ENCODE measurements at places on chromosomes 6 and 20.

DNA sequence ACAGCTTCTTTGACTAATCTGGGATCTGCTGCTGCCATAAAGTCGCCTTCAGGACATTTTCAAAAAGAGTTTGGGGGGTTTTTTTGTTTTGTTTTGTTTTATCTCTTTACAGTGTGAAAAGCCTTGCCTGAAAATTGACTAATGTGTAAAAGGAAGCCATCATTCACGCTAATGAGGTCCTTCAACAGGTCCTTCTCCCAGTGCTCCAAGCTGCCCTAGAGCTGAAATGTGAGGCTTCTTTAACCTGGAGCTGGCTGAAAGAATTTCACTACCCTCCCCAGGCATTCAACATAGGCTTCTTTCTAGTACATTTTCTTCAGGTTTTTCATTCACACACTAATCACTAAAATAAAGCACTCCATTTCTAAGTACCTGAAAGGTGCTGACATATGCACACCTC is 145.1 kb upstream of the PRDM1 start:
- no peak for DNase-seq

DNA sequence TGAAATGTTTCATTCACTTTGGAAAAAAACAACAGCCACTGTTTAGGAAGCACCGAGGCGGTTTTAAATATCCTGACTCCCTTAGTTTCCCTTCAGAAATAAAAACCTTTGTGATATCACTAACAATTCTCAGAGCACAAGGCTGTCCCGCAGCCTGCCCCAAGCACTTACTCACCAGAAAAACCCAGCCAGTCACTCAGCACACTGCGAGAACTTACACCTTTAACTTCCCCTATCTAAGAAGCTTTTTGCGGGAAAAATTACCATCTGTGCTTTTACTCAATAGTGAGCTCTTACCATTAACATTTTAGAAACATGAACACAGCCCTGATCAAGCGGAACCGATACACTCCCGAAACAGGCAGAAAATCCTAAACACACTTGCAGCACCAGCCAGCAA is 9.3 kb downstream of the ZBTB46 start:
- no peak for DNase-seq

DNA sequence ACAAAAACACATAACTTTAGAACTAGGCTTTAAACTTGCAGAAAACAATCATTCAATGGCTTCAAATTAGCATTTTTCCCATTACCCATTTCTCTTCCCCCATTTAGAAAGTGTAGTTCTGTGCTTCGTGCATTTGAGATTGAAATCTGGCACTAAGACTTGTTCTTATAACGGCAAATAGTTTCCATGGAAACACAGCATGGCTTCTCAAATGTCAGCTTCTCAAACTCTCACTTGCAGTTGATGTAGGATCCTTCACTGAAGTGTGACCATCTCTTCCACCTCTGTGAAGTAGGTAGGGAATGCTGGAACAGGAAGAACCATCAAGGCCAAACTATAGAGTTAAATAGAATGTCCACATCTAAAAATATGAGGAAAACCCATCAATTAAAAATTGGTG is 52.2 kb downstream of the MANEA start:
- DNase-seq = no peak

DNA sequence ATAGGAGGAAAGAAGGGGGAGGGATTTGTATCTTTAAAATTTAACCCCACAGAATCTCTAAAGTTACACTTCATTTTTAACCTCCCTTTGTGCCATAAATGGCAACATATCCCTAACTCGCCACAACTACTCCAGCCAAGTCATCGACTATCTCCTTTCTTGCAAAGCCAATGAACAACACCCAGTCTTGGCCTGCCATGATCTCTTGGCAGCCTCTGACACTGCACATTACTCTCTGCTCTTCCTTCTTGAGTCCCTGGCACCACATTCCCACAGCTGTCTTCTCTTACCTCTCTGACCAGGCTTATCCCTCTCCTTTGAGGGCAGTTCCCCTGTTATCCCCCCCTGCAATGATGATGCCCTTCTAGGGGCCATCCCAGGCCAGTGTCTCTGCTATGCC is 42.5 kb downstream of the MBOAT1 start:
- DNase-seq = no peak

- DNase-seq = peak; percentile 12
These were observed 70.7 kb upstream of the TAB2 start for GRCh38 chr6:149246691-149247384.

DNA sequence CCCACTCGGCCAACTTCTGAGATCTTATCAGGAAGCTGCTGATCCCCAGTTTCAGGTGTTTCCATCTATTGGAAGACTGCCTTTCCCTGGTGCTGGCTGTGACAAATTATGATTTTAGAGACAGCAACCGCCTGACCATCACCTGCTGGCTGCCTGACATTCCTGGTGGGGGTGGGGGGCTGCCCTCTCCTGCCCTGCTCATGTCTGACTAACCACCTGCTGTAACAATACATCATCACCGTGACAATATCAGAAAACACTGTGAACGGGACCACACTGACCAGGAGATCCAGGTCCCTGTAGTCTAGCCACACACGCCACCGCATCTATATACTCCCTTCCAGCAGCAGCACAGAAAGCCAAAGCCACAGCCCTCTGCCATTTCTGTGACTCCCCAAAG is 537.5 kb downstream of the QKI start:
- DNase-seq = no peak
